ENCODE measurements at places on chromosomes 5 and 9.

- no peak for DNase-seq
Observed at GRCh38 chr9:37309136-37309535, 113.4 kb upstream of the GRHPR start.

GRCh38 chr9:133975511-133975910 is 16.6 kb downstream of the VAV2 start:
- DNase-seq = no peak

GRCh38 chr9:71268871-71269635 is 147.6 kb upstream of the TRPM3 start:
- no peak for DNase-seq

GRCh38 chr5:44661851-44662250 is 146.9 kb upstream of the MRPS30 start:
- DNase-seq = no peak

- DNase-seq = no peak
Observed at GRCh38 chr5:148499452-148499851, 115.7 kb downstream of the FBXO38 start.

- DNase-seq = no peak
Observed at GRCh38 chr5:103487218-103487617, 75.4 kb downstream of the NUDT12 start.

- no peak for DNase-seq
Observed at GRCh38 chr5:169006842-169007790, 293.8 kb downstream of the SLIT3 start.

GRCh38 chr5:56876327-56876726 is 33.1 kb upstream of the SETD9 start:
- DNase-seq = no peak

GRCh38 chr9:104802110-104802509 is 38.2 kb downstream of the NIPSNAP3B start:
- DNase-seq = no peak

DNA sequence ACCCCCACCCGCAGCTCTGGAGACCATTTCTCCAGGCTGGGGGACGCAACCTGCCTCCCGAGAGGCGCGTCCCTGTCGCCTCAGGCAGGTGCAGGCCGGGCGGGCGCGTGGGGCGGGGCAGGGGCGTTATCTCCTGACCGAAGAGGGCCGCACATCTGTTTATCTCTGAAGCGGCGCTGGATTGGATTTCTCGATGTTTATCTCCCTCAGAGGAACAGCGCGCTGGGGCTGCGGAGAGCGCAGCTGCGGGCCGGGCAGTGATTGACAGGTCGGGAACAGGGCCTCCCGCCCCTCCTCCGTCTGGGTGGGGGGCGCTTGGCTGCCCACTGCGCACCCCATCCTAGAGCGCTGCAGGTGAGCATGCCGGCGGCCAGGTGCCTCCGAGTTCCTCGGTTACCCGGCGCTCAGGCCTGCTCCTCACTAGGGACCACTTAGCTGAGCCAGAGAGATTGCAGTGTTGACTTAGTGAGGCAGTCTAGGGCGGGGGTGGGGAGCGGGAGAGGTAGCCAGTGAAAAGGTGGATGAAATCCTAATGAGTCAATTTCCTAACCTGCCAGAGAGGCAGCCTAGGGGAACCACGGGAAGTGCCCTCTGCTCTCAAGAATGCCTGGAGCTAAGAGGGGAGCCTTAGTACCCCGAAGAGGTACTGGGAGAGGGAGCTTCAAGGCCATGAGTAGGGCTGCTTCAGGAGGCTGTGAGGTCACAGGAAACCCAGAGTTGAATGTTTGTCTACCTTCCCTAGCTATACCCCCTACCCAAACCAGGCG is 39.6 kb upstream of the TIFAB start:
- DNase-seq = no peak

- DNase-seq = no peak
Observed at GRCh38 chr9:124016175-124017050, 4.8 kb downstream of the LHX2 start.

DNA sequence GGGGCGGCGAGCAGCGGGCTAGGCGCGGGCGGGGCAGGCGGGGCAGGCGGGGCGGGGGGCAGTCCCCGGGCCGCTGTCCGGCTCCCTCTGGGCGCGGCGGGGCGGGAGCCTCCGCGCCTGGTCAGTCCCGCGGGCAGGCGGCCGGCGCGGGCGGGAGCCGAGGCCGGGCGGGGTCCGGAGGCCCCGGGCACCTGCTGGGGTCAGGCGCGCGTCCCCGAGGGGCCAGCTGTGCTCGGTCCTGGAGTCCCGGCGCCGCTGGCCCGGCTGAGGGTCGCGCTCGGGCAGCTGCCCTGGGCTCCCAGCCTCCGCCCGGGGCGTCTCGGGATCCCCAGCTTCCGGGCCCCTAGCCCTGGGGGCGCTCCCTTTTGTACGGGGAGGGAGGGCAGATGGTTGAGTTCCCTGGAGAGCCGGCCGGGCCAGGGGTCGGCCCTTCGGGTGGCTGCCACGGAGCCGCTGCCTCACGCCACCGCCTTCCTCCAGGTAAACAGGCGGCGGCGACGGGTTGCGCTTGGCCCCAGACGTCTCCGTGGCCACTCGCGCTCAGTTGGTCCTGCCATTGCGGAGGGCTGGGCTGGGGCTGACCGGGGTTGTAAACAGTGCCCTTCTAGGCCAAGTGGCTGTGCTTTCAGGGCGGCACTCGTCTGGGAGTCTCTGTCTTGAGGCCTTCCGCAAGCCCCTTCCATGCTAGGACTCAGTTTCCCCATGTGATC is 473 bp downstream of the ZBTB34 start:
- DNase-seq = no peak

GRCh38 chr5:109155625-109156024 is 254.1 kb downstream of the PJA2 start:
- DNase-seq = no peak

- no peak for DNase-seq
Observed at GRCh38 chr5:163772241-163772640, 266.8 kb downstream of the MAT2B start.

DNA sequence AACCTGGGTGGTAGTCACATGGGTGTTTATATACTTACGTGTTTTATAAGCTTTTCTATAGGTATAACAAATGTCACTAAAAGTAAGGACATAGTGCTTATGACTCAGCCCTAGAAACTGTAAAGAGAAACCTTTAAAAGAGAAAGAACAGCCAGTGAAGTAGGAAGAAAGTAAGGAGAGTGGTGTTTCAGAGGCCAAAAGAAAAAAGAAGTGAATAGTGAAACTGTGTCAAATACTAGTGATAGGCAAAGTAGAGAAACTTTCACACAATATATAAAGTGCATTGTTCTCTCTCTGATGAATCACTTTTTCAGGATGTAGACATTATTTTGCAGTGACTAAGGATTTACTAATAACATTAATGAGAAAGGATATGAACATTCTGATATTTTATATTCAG is 74.2 kb upstream of the SUSD1 start:
- no peak for DNase-seq

DNA sequence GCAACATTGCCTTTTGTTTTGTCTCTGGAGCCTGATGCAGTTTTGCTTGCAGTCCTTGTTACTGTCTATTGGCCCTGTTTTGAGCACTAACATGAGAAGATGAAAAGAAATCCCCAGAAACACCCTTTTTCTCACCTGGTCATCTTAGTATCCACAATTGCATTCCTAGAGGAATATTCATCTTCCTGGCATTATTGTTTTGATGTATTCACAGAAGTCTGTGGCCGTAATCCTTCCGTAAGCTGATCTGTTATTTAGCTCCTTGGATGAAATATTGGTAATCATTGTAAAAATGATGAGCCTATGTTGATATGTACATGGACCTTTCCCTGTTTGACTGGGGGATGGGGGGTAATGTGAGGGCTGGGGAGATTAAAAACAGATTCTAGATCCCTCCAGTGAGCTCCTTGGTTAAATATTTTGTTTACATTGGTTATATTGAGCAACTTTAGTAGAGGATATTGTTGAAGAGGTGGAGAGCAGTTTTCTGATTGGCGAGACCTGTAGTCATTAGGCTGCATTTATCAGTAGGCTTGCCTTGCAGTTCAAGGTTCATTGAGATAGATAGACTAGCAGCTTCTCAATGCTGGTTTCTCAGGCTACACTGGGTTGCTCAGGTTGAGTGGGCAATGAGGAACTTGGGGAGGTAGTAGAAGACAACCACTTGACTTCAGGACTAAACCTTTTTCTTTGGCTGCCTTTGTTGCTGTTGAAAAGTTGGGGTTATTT is 117.5 kb downstream of the MACIR start:
- DNase-seq = no peak

- no peak for DNase-seq
Observed at GRCh38 chr5:130216286-130216685, 312.0 kb downstream of the CHSY3 start.

- DNase-seq = no peak
Observed at GRCh38 chr5:80782626-80783025, 127.8 kb upstream of the DHFR start.

DNA sequence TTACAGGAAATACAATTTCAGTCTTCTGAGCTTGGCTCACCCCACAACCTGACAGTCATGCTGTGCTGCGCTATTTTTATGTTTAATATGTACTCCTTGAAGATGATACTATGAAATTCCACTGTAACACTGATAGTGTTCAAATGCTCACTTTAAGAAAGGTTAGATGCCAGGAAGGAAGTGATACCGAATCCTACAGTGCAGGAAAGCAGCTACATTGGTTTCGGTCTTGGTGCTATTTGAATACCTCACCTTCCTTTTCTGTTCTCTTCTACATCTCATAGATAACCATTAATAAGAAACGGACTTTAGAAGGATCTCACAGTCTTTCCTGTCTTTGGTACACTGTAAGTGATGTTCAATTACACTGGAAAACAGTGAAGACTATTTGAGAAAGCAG is 117.6 kb downstream of the SEMA5A start:
- no peak for DNase-seq

- DNase-seq = no peak
Observed at GRCh38 chr5:139481122-139481533, 1.4 kb downstream of the STING1 start.

DNA sequence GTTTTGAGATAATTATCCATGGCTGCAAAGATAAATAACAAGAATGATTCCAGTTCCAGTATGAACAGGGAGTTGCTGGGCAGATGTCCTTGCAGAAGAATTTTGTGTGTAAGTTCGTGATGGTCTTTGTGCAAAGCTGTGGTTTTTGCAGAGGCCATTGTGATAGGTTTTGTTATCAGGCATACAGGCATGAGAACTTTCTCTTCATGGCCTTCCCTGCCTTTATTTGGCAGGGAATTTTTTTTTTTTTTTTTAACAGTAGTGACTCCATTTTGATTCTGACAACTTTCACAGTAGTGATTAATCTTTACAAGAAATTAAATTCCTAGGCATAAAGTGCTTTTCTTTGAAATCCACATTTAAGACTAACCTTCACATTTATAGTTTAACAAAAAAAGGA is 1999.5 kb upstream of the CDH6 start:
- DNase-seq = no peak

- no peak for DNase-seq
Observed at GRCh38 chr5:63131626-63132285, 553.1 kb downstream of the LRRC70 start.

GRCh38 chr5:179279347-179280094 is 65.7 kb downstream of the ADAMTS2 start:
- no peak for DNase-seq

DNA sequence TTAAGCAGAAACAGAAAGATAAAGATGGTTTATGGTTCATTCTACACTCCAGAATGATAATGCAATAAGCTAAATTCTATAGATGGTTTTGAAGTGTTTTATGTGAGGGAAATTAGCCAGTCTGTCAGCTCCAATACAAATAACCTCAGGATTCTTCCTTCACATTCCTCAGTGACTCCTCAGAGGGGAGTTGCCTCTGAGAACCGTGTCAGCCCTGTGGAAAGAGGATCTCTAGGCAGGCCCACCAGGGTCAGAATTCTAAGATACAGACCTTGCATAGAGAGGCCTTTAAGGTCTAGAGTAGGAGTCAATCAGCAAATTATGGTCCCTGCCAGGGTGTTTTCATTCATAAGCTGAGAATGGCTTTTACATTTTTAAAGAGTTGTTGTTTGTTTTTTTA is 26.6 kb downstream of the RUSC2 start:
- no peak for DNase-seq

- no peak for DNase-seq
Observed at GRCh38 chr9:79880626-79881025, 308.9 kb downstream of the TLE4 start.

DNA sequence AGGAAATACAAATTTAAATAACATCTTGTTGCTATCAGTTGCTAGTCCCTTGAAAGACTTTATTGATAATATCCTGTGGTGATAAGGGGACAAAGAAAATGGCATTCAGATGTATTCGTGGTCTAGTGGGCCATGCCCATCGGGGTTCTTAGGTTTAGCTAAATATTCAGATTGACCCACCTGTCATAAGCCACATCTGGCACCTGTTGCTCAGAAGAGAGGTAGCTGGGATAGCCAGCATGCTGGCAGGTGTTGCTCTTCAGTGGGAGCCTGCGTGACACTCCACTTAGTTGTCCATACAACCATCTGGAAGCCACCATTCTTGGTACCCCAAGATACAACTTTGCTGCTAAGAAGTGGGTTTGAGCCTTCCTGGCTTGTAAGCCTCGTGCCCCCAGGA is 36.7 kb downstream of the F2RL2 start:
- no peak for DNase-seq

DNA sequence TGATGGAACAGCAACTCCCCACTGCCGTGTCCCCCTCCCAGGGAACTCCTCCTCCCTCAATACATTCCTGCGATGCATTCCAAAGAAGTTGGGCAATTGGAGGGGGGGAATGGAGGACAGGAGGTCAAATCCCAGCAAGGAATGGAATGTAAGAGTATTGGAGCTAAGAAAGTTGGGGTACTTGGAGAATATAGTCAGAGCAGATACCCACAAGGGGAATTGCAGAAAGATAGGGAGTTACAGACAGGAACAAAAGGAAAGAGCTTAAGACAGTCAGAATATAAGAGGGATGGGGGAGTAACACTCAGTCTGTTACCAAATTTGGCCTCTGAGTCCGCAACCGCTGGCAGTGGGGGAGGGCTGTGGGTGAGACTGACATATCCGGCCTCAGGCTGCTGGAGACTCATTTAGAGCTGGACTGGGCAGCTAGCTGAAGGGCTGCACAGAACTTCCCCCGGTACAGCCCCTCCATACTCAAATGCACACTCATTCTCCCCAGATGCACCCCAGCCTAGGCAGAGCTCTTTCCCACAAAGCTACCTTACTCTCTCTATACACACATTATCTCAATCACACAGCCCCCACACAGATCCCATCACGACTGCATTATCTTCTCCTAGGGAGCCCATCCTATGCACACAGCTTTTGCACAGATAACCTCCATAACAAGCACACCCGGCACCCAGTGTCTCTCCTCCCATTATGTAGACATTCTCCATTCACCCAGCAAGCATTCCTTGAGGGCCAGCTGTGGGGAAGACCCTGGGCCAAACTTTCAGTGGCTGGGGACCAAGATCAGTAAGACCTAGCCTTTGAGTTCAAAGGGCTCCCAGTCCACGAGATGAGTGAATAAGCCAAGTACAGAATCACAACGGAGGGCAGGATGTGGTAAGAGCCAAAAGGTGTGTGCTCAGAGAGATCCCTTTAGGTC is 3.7 kb downstream of the TLN1 start:
- no peak for DNase-seq

- DNase-seq = no peak
Observed at GRCh38 chr9:134635351-134636148, 6.1 kb upstream of the COL5A1 start.

- no peak for DNase-seq
Observed at GRCh38 chr5:101153526-101153925, 250.4 kb upstream of the ST8SIA4 start.

- DNase-seq = peak; percentile 81
Observed at GRCh38 chr5:96702503-96703383, 40.6 kb downstream of the CAST start.

- DNase-seq = no peak
Observed at GRCh38 chr9:135903786-135904520, 3.4 kb downstream of the CAMSAP1 start.

Data from left renal cortex interstitium (tissue), 4 donors.